Amniotic stem cell (primary cell): ENCODE measurements at places on chromosomes 3 and 15.

DNA sequence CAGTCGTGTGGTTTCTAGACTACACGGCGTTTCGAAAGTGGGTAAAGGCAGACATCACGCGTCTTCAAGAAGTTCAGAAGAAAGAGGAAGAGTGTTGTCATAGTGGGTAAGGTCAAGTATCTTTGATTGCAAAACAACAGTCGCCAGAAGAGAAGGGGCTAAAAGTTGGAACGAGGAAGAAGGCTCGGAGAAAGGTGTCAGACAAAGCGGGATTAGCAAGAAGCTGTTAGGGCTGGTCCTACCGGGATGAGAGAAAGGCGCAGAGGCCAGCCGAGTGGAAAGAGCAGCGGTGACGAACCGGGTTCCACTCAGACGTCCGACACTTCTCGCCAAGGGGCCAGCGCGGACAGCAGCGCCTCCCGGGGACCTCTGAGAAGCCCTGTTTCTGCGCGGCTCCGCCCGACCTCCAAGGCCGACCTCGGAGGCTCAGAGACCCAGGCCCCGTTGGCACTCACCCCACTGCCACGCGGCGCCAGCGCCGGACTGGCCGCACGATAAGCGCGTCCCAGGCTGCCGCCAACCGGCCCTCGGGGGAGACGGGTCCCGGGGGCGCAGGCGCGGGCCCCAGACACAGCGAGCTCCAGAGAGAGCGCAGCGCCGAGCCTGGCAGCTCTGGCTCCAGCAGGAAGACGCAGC is 436 bp downstream of the ADPGK start:
- DNase-seq = no peak

DNA sequence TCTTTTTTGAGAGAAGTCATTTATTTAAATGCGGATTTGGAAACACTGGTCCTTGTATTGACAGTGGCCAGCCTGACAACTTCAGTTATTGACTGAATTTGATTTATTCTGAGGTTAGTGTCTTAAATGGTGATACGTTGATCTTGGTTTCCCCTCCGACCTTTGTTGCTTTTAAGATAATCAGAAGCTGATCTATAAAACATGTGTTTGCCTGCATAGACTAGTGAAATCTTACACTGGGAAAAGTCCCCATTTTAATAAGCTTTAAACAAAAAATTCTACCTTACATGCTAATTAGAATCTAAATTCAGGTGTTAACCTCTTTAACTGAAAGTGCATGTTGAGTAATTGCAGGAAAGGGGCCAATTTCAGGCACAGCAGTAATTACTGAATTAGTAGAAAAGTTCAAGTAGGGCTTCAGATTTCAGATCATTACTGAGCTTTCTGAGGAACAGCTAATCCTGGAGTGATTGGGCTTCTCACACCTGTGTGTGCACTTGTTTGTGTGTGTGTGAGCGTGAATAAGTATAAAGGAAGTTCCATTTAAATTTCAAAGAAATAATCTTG is 221.4 kb downstream of the SOX2 start:
- no peak for DNase-seq

GRCh38 chr3:181839916-181840297 is 128.2 kb downstream of the SOX2 start:
- DNase-seq = no peak

DNA sequence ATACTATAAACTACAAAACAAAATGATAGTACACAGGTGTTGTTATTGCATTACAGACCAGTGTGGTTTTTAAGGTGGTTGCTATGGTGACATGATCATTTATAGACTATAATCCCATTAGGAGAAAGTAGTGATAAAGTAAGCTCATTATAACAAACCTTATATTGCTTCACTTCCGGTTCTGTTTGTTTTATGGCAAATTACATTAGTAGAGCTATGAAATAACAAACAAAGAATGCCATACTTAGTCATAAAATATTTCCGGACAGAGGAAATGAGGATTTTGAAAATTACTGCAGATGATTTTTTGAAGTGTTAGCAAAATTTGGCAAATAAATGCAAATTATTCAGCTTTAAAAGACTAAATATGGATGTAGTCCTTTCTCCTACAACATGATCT is 640.4 kb upstream of the ARPP21 start:
- no peak for DNase-seq

DNA sequence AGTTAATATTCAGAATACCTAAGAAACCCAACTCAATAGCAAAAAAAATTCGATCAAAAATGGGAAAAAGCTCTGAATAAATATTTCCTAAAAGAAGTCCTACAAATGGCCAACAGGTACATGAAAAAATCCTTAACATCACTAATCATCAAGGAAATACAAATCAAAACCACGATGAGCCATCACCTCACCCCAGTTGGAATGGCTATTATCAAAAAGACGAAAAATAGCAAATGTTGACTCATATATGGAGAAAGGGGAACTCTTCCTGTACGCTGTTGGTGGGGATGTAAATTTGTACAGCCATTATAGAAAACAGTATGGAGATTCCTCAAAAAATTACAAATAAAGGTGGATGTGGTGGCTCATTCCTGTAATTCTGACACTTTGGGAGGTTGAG is 29.6 kb upstream of the SGO1 start:
- DNase-seq = no peak

DNA sequence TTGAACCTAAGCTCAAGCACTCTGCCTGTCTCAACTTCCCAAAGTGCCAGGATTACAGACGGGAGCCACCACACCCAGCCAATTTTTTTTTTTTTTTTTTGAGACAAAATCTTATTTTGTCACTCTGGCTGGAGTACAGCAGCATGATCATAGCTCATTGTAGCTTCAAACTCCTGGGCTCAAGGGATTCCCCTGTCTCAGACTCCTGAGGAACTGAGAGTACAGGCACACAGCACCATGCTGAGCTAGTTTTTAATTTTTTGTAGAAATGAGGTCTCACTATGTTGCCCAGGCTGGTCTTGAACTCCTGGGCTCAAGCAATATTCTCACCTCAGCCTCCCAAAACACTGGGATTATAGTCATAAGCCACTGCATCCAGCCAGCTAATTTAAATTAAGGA is 36.8 kb upstream of the SUCLG2 start:
- no peak for DNase-seq

DNA sequence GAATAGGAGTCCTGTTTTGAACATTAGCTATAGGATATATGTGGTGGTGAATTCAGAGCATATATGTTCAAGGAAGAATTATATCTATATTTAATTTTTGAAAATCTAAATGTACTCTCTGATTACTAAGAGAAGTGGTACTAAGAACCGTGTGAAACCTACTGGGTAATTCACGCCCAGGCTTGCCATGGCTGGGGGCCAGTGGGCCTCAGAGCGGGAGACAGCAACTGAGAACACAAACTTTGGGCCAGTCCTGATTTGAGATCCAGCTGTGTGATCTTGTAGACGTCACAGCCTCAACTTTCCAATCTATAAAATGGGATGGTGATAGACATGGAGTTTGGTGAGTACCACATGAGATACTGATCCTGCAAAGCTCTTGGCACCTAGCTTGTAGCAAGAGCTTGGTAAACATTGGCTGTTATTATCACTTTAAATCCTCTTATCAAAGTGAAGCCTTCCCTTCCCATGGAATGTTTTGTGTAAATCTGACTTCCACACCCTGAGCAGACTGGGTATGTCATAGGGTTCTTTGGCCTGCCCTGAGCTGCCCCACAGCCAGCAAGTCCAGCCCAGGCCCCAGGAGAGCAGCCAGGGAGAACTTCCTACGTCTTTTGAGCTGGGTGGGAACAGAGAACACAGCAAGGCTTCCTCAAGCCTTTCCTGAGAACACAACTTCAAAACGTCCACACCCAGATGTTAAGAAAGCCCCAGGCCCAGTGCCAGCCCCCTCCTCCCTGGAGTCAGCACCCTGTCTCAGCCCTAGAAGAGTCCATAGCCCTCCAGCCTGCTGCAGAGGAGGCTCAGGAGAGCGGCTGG is 8.2 kb upstream of the PAQR5 start:
- no peak for DNase-seq

DNA sequence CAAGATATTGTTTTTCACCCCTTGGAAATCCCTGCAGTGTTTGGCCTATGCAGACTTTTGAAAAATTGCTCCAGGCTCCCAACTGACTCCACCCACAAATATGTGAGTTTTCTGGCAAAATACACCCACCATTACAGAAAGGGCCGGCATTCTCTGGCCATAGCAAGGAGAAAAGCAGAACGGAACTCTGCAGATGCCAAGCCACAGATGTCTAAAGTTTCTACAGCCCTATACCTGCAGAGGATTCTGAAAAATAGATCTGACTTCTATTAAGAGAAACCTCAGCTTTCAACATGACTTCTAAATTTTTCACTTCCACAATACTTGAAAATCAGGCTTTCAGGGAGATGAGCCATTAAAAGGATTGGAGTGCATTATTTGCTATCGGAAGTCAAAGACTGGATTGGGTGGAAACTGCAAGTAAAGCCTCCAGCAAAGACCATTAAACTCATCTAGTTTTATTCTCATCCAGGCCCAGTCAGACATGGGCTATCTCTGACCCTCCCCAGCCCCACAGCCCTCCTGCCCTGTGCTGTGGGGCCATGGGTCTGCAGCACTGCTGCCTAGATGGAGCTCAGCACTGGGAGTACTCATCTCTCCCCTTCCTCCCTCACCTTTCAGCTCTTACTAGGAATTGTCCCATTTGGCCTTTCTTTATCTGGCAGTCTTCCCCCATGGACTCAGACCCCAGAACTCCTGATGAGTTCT is 243.1 kb upstream of the GOLGA6L4 start:
- no peak for DNase-seq

DNA sequence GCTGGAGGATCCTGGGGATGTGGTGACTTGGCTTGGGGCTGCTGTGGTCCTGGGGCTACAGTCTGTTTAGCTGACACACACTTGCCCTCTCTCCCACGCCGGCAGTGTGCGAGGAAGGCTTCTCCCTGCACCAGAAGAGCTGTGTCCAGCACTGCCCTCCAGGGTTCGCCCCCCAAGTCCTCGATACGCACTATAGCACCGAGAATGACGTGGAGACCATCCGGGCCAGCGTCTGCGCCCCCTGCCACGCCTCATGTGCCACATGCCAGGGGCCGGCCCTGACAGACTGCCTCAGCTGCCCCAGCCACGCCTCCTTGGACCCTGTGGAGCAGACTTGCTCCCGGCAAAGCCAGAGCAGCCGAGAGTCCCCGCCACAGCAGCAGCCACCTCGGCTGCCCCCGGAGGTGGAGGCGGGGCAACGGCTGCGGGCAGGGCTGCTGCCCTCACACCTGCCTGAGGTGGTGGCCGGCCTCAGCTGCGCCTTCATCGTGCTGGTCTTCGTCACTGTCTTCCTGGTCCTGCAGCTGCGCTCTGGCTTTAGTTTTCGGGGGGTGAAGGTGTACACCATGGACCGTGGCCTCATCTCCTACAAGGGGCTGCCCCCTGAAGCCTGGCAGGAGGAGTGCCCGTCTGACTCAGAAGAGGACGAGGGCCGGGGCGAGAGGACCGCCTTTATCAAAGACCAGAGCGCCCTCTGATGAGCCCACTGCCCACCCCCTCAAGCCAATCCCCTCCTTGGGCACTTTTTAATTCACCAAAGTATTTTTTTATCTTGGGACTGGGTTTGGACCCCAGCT is 2.9 kb upstream of the FES start:
- DNase-seq = no peak

- DNase-seq = no peak
These were observed 1.3 kb downstream of the SCAANT1 start for GRCh38 chr3:63910891-63911290.

GRCh38 chr15:44219073-44219472 is 24.0 kb upstream of the FRMD5 start:
- DNase-seq = no peak

GRCh38 chr3:122074621-122075265 is 19.6 kb downstream of the CD86 start:
- DNase-seq = no peak

DNA sequence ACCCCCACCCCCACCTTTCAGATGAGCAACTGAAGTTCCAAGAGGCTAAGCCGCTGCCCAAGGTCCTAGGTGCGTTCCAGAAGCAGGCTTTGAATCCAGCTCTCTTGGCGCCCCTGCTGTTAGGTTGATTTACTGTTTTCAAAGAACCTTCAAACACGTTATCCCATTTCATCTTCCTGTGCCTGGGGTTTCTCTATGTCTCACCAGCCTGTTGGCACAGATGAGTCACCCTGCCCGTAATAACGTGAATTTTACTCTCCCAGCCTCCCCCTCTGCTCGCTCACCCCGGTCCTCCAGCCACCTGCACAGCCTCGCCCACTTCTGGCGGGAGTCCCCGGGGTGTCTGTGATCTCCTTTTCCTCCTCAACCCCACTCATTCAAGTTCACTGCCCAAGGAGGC is 13.0 kb upstream of the TSEN2 start:
- no peak for DNase-seq

DNA sequence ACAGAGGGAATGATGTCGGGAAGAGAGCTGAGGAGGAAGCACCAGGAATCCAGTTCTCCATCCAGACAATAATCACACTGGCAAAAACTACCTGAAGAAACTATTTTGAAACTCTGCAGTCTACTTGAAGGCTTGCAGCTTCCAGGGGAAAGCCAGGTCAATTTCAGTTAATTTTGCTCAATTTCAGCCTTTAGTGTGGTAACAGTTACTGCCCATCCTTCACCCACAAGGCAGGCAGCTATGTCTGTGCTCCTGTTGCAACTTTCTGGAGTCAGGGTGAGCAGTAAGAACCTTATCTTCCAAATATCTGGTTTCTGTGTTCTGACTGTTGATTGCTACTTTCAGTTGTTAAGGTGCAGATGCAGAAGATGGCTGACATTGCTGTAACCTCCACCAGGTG is 221.7 kb downstream of the ADAMTS17 start:
- no peak for DNase-seq

DNA sequence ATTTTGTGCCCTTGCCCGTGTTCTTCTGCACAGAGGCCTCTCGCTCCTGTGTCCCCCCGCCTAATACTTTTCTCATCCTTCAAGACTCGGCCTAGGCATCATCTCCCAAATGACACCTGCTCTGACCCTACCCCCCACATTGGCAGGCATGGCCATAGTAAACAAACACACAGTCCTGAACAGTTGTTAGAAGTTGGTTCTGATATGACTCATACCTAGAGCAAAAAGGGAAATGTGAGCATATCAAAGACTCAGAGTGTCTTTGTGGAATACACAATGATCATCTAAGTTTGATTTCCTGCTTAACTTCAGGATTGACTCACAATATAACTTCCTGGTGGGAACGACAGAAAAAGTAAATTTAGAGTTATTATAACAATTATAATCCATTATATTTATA is 120.5 kb downstream of the POLR2M start:
- no peak for DNase-seq

DNA sequence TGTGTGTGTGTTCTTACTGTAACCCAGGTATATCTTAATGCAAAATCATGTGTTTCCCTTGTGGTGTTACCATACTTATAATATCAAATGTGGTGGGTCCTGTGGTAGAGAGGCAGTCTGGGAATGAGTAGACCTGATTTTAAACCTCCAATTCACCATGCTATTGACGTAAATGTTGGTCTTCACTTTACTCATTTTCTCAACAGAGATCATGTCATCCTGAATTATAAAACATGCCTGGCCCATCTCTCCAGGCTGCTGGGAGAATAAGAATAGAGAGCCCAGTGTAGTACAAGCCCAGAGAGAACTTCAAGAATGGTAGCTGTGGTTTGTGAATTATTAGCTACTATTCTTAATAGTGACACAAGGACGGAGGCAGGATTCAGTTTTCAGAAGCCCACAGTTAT is 88.1 kb downstream of the MBNL1 start:
- DNase-seq = no peak

GRCh38 chr15:77499087-77499760 is 78.5 kb downstream of the HMG20A start:
- DNase-seq = no peak
